ENCODE measurements at places on chromosomes 6 and 20.

DNA sequence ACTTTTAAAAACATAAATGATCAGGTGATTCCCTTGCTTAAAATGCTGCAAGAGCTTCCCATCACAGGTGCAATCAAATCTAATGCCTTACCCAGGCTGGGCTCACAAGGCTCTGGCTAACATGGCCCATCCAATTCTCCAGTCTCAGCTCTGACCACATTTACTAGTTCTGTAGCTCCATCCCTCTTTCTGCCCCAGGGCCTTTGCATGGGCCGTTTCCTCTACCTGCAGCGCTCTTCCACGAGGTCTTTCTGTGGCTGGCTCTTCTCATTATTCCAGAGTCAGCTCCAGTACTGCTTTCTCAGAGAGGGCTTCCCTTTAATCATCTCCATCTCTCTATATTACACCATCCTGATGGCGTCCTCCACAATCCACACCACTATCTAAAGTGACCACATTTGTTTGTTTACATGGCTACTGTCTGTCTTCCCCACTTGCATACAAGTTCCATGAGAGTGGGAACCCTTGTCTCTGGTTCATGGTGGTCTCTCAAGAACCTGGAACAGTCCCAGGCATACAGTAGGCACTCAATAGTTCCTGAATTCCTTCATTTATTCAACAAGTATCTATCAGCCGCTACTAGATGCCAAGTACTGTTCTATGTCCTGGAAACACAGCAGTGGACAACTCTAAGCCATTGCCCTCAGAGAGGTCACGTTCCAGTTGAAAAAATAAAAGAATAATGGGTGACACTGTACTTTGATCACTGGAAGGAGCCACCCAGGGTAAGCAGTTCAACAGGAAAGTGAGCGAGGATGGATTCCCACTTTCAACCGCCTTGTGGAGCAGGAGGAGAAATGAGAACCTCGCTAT is 12.6 kb downstream of the CYP24A1 start:
- DNase-seq, result no peak

- no peak for DNase-seq
These were observed 184.2 kb downstream of the ANKRD60 start for GRCh38 chr20:58044286-58044685.

DNA sequence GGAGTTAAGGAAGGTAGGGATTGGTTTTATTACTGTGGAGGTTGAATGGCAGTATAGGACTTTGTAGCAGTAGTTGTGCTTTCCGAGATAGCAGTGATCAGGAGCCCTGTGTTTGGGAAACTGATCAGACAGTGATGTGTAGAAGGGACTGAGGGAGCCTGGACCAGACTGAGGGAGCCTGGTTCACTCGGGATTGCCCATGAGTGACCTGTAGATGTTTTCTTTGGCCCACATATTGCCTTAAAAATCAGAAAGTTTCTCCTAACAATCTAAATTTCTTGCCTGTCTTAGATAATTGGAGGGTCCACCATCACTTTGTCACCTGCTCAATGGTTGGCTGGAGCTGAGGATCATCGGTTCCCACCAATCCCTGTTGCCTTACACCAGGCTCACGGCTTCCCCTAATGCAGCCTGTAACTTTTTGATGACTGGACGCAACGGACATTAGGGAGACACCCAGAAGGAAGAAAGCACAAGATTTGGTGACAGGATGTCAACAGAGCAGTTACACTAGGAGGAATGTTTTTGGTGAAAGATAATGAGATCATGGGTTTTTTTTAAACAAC is 1.1 kb downstream of the CDS2 start:
- DNase-seq, result no peak

GRCh38 chr6:41090841-41091761 is 18.3 kb downstream of the NFYA start:
- DNase-seq, result no peak

DNA sequence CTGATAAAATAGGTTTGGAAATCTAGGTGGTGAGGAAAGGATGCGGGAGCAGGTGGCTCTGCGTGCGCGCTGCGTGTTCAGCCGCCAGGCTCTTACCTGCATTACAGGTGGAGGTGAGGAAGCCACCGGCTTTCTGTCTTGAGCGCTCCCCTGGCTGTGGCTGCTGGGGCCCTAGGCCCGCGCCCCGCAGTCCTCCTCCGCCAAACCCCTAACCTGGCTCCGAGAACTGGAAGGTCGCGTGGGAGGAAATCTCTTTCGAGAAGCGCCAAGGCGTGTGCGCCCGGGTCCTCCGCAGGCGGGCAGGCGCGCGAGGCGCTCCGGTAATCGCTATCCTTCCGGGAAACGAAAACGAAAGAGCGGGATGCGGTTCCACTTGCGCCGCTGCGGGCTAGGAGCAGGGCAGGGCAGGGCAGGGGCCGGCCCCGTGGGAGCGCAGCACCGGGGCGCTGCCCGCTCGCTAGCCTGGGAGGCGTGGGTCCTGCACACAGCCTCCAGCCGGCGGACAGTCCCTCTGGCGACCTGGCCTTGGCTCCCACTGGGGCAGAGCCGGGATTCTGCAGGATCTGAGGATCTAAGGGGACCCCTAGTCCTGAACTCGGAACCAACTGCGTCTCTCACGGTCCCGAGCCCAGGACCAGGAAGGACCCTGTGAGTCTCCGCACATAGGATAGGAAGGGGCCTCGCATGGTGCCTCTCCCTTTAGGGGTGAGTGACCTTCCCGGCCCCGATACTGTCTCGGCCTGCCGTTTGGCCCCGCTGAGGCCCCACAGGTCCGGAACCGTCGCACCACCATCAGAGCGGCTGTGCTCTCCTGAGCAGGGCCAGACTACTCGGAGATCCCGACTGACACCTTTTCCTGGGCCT is at the start of gene ETV7:
TSS of gene ETV7 (minus strand) at position 230 of the 864 bp plus-strand sequence. CDS start at position 102, 128 bp downstream.
- DNase-seq, result peak; percentile 23

Data from HT-29 (cell line).